ENCODE measurements at places on chromosomes 2 and 18.

GRCh38 chr2:195636890-195637289 lies 20.1 kb upstream of the SLC39A10 start:
- DNase-seq: no peak

GRCh38 chr2:151287513-151288250 lies 1.8 kb downstream of the NMI start:
- DNase-seq: no peak

- DNase-seq: peak; percentile 19
Measured at GRCh38 chr2:30511122-30512083, 64.4 kb downstream of the LCLAT1 start.

DNA sequence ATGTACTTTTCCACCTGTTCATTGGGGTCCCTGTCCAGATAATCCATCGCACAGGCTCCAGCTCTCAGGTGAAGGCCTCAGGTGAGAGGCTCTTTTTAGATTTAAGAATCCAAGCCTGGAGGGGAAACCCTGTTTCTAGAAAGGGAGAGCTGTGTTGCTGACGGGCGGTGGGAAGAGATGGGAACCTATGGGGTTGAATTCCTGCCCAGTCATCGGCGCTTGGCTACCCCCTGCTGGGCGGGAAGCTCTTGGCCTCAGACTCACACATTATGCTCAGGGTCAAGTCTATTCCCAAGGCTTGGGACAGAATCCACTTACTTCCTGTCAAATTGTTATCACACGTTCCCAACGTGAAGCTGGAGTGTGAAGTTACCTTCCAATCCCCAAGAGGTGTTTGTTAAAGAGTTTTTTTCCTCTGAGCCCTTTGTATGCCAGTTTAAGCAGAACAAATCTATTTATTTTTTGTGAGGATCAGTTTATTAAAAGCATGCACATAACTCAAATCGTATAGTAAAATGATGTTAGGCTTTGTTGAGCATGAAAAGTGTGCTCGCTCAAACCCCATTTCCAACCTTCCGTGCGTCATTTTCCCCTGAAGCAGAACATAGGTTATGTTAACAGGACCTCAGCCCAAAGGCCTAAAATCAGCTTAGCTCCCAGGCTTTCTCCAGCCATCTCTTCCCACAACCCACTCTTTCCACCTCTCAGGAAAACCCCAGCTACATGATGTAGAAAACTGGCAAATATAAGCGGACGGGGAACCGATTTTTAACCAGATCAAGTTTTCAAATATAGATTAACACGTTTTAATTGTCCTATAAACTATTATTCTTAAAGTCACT lies 181.7 kb upstream of the ETAA1 start:
- DNase-seq: no peak

GRCh38 chr2:12010059-12010458 lies 263.6 kb downstream of the LPIN1 start:
- DNase-seq: no peak

GRCh38 chr2:12607971-12608370 lies 108.8 kb upstream of the TRIB2 start:
- DNase-seq: no peak

DNA sequence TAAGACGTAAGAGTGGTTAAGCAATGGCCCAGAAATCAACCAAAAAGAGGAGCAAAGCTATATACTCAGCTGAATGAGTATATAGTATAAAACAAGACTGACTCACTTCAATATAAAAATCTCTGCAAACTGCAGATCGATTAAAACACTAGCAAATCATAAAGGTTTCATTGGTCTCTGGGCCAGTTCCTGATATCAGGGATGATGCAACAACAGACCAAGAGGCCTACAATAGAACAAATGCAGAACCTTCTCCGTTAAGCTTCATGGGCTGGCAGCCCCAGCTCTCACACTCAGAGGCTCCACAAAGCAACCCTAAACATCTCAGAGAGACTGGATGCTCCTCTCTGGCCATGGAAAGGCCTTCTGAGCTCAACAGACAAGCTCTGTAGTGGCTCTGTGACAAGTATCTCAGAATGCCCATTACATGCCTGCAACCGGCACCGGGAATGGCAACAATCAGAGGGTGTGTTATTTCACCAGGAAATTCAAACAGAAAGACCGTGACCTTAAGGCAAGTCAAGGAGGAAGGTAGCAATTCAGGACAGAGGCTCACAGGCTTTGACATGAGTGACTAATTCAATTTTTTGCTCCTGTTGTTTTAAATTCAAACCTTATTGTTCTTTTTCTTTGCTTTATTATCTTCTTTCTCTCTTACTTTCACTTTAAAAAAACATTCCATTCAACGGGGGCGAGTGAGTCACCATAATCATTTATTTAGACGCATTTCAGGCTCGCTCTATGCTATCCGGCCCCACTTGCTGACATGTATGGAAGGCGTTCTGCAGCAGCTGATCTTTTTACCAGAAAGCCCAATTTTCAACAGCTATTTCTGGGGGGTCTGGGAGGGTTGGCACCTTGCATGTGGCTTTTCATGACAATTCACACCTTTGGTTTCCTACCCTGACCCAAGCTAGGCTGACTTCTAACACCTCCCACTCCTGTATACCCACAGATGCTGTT lies 15.1 kb downstream of the CYRIA start:
- no peak for DNase-seq

GRCh38 chr18:33183136-33183535 lies 257.4 kb downstream of the CCDC178 start:
- DNase-seq: no peak

- DNase-seq: no peak
Measured at GRCh38 chr2:225764346-225764745, 364.8 kb downstream of the NYAP2 start.

GRCh38 chr2:210503725-210504191 lies 27.2 kb upstream of the LANCL1 start:
- peak; percentile 1 for DNase-seq
